ENCODE measurements at places on chromosomes 11 and 22. TPM values are rescaled to one million over a fixed set of nuclear protein-coding genes. Genes with fewer than 3 reads are reported as not detected.
A peak's percentile ranks its signal among the peaks of the same experiment; 100 is the strongest.

DNA sequence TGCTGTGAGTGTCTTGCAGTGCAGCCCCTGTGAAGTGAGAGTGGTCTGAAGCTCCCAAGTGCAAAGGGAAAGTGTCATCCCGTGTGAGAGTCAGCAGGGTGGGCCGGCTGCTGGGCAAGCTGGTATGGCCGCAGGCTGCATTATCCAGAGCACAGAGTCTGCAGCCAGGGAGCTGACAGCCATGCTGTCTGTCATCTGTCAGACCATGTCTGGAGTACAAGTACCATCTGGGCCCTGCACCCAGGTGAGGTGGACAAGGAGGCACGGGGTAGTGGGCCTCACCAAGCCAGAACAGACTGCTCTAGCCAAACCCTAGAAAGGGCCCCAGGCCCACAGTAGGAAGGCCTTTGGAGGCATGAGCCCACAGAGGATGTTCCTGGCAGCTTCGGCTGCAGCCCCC is 20.2 kb downstream of the LMO1 start:
- H3K27ac ChIP-seq: no peak overlapping the region
- DNase-seq: no peak
- H3K4me3 ChIP-seq: no peak overlapping the region
- no peaks in the 10 kb centered on the region for H3K4me1 ChIP-seq
- H3K36me3 ChIP-seq: no peaks in the 10 kb centered on the region

GRCh38 chr11:93481279-93481678 is 61.9 kb downstream of the SMCO4 start:
- no peak overlapping the region for H3K27ac ChIP-seq
- H3K4me1 ChIP-seq: no peaks in the 10 kb centered on the region
- H3K4me3 ChIP-seq: no peak overlapping the region
- DNase-seq: no peak
- no peaks in the 10 kb centered on the region for H3K27me3 ChIP-seq

DNA sequence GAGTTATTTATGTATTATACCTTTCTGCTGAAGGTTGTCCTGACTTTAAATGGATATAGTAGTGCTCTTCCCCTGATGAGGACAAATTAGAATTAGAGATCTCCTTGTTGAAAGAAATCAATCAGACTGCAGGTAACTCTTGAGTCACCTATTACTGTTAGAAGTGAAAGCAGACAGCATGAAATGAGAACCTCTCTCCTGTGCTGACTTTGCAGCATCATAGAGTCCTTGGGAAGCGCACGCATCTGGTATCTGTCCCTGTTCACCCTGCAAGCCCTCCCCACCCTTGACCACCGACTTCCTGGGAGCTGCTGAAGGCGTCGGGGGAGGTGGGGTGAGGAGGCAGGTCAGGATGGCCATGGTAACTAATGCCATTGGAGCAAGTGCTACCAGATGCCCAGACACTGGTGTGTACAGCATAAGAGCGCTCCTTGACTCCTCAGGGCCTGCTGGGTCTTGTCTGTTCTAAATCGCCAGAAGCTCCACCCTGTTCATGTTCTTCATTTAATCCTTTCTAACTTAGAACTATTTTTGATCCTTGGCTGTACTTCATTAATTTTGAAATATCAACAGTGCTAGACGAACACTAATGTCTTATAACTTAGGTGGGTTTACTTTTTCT is 143.9 kb downstream of the WNT7B start:
- no peaks in the 10 kb centered on the region for H3K4me1 ChIP-seq
- H3K27ac ChIP-seq: no peak overlapping the region
- no peak overlapping the region for H3K4me3 ChIP-seq
- H3K27me3 ChIP-seq: no peaks in the 10 kb centered on the region

UBQLN3 gene
- not detected for polyA plus RNA-seq

- H3K36me3 ChIP-seq: no peaks in the 10 kb centered on the region
- no peak for DNase-seq
- H3K27me3 ChIP-seq: peaks cover 53% of the 10 kb centered on the region
- H3K4me1 ChIP-seq: no peaks in the 10 kb centered on the region
- no peak overlapping the region for H3K4me3 ChIP-seq
Measured at GRCh38 chr22:27538666-27539065, 262.9 kb downstream of the MN1 start.

CNIH2 gene
- 0.57 TPM for polyA plus RNA-seq

CEP126 gene
- 3.7 TPM for polyA plus RNA-seq

- H3K4me3 ChIP-seq: peak overlapping the region; percentile 36
- peaks cover 59% of the 10 kb centered on the region for H3K4me1 ChIP-seq
- H3K27me3 ChIP-seq: peaks cover 54% of the 10 kb centered on the region
- H3K27ac ChIP-seq: no peak overlapping the region
Measured at GRCh38 chr11:72239313-72239848, 4.6 kb downstream of the PHOX2A start.
